Activated CD8-positive, alpha-beta T cell treated with anti-CD3 and anti-CD28 coated beads for 36 hours (primary cell): ENCODE measurements at places on chromosomes 2 and 18.

DNA sequence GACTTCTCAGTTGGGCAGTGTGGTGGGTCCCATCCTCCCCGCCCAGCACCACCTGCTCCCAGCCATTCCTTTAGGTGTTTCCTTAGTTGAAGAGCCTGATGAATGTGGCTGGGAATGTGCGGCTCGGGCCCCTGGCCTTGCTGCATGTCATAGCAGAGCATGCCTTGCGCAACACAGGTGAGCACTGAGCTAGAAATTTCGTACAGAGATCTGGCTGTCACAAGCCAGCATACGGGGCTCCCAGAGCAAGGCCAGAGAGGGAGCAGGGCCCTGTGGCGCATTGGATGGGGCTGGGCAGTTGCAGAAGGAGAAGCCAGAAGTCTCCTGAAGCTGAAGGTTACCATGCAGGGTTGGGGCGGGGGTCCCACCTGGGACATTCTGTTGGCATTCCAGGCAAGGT is 129.7 kb downstream of the WDSUB1 start:
- DNase-seq: no peak

DNA sequence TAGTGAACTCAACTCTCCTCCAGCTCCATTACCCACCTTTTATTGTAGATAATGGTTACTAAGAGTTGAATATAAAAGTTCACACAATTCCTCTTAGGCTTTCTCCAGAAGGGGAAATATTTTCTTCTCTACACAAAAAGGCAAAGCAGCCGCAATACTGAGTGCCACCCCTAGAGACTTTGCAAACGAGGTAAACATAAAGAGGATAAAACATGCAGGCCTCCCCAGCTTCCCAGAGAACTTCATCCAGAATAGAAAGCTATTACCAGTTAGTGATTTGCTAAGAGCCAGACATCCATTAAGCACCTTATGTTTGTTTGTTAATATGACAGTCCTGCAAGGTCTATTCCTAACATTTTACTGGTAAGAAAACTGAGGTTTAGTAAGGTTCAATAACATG is 17.4 kb downstream of the ZNF521 start:
- DNase-seq: no peak

DNA sequence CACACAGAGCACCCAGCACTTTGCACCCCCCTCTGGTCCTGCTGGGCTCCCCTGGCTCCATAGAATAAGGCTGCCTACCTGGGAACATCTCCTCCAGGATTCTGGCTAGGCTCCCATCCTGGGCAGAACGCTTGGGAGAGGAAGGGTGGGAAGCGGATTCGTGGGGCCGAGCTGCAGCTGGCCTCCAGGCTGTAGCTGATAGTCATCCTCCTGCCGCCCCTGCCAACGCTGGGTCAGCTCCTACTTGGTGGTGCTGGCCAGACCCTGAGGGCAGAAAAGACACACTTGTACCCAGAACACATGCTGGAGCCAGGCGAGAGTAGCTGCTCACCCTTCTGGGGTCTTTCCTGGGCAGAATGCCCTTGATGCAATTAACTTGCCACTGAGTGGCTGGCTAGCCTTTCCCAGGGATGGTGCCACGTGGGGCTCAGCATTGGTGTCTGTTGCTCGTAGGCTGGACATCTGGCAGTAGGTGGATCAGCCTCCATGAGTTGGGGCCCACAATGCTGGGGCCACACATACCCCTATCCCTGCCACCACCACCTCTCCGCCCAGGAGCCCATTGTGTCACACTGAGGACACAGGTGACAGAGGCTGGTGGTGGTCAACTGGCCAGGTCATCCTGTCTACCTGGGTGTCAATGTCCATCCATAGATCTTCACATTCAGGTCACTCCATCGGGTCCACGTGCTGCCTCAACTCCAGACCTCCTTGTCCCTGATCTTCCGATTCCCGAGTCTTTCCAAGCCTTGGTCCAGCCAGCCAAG is 112.8 kb downstream of the NDUFA10 start:
- DNase-seq: no peak

GRCh38 chr2:215590010-215590745 is 154.3 kb upstream of the FN1 start:
- no peak for DNase-seq

GRCh38 chr2:115542331-115542730 is 1099.9 kb downstream of the DPP10 start:
- DNase-seq: no peak
